Stimulated activated CD4-positive, alpha-beta T cell treated with anti-CD3 and anti-CD28 coated beads, Interleukin-2, amount 100 ng/mL, for 48 hours (primary cell): ENCODE measurements at places on chromosomes 6 and 20.

DNA sequence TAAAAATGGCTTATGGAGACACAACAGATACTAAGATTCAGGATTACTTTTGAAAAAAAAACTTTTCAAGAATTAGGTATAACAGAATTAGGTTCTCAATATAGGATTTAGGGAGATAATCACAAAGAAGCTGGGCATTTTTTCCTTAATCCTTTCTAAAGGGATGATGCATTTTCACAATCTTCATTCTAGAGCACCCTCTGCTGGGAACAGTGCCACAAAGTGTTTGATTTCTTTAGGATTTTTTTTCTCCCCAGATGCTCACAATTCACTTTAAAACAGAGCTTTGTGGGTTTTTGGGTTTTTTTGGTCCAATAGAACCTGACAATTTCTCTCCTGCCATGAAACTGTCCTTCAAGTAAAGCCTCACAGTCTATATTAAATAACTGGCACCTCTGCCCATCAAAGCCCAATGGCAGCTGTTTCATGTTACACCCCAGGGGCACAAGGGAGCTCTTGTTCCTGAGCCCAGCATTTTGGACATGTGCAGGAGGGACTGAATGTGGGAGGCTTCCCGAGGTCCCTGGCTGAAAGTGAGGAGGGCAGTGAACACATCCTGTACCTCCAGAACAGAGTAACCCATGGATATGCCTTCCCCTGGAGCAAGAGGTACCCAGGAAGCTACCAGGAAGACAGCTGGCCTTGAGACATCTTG lies 39.7 kb downstream of the PREP start:
- no peak for DNase-seq

- DNase-seq: no peak
These were observed 59.2 kb downstream of the RAB44 start for GRCh38 chr6:36756786-36757185.

- DNase-seq: peak; percentile 19
These were observed 18.5 kb upstream of the WFDC10A start for GRCh38 chr20:45611054-45611453.

DNA sequence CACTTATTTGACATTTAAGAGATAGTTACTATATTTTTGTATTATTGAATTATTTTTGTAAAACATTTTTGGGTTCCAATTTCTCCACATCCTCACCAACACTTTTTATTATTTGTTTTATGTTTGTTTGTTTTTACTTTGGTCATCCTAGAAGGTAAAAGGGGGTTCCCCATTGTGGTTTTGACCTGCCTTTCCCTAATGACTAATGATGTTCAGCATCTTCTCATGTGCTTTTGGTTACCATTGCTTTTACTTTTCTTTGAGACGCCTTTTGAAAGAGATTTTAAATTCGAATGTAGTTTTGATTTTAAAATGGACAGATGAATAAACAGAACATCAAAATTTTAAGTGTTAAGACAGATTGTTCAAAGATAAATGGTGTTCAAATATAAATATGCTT lies 46.9 kb downstream of the AK9 start:
- DNase-seq: no peak

GRCh38 chr6:17484201-17484849 lies 90.9 kb downstream of the CAP2 start:
- no peak for DNase-seq

- no peak for DNase-seq
These were observed 4.0 kb downstream of the SIM1 start for GRCh38 chr6:100460650-100461204.

GRCh38 chr6:52749556-52750152 lies 13.6 kb downstream of the GSTA2 start:
- no peak for DNase-seq

GRCh38 chr6:162538643-162539064 lies 188.9 kb downstream of the PRKN start:
- no peak for DNase-seq

GRCh38 chr6:22095836-22096235 lies 201.0 kb downstream of the PRL start:
- no peak for DNase-seq

DNA sequence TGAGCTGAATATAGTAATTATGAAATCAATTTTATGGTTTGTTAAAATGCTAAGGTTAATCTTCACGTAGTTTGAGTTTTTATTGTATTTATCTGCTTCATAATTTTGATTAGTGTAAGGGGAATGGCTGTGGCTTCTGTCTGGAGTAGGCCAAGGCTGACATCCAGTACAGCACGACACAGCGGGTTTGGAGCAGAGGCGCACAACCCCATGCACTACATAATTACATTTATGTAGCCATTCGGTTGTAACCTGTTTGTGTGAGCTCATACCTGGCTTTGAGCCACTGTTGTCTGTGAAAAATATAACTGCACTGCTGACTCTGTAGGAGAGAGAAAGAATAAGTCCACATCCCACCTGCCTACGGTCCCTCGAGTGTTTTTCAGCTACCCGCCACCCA lies 615.5 kb downstream of the EYS start:
- no peak for DNase-seq
